SK-N-SH treated with all-trans-retinoic acid at 6 μM for 48 hours (cell line): ENCODE measurements at places on chromosomes 11 and 22.

DNA sequence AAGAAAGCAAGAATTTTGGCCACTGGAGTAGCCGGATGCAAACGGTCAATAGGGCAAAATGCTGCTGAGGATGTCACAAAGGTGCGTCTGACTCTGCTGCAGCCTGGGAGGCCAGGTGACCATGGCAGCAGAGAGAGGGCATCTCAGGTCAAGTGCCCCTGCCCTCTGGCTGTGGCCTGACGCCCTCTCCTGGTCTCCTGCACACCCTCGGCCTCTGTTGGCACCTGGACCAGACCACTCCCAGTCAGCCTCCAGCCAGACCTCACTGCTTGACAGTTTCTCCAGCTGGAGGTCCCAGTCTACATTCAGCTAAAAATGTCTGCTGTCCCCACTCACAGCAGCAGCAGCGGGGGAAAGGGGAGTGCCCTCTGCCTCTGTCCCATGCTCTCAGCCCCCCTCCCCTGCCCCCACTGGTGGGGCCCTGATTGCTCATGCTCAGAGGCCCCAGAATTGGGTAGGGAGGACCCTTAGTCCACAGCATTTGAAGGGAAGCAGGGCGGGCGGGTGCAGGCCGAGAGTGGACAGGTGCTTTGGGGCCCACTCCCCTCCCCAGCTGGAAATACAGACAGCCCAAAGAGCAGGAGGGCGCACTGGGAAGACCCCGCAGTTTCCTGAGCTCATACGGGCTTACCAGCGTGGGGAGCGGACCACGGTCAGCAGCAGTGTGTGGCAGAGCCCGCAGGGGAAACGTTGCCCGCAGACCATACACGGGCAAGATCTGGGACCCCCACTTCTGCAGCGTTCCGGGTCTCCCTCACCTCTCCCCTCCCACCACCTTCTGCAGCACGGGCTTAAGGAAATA is 1.6 kb upstream of the BRSK2 start:
- no peak for ATAC-seq

DNA sequence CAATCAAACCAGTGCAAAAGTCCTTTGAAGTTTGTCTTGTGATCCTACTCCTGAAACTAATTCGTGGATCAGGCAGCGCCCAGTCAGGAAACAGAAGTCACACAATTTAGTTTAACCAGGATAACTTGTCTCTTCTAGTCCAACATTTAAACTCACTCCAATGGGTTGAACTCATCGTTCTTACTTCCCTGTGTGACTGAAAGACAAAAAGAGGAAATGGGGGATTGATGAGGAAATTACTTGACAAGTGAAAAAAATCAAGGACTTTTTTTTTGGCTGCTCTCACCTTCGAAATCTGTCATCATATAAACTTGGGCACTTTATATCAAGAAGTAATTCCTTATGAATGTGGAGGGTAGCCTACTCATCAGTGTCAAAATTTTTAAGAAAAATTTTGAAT is 78.4 kb downstream of the HSD17B12 start:
- no peak for ATAC-seq

- no peak for ATAC-seq
Observed at GRCh38 chr11:100329352-100329751, 357.7 kb upstream of the ARHGAP42 start.

DNA sequence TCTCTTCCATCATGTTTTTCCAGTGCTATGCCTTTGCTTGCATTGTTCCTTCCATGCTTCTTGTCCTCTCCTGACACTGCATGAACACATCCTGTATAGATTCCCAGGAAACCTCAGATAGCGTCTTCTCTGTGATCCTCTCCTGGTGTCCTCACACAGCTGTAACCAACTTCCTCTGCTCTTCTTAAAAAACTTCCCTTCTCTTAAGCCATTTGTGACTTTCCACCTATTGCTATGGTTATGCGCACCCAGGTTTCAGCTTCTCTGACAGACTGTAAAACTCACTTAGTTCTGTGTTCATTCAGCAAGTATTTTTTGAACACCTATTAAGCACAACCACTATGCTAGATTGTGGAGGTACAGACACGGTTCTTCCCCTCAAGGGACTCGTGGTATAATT is 5.1 kb upstream of the APLP2 start:
- ATAC-seq = no peak

DNA sequence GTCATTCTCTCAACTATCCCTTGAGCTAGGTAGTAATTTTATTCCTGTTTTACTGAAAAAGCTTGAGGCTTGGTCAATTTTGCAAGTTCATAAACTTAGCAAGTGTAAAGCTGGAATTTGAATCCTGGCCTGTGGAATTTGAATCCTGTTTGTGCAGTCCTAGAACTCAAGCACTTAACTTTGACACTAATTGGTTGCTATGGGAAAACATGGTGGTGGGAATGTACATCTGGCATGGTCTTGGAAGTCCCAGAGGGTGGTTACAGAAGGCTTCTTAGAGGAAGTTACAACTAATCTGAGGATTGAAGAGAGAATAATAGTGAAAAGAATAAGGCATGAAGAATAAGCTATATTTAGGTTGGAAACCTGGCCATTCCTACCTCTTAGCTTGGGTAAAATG is 66.5 kb upstream of the LIN7C start:
- no peak for ATAC-seq

DNA sequence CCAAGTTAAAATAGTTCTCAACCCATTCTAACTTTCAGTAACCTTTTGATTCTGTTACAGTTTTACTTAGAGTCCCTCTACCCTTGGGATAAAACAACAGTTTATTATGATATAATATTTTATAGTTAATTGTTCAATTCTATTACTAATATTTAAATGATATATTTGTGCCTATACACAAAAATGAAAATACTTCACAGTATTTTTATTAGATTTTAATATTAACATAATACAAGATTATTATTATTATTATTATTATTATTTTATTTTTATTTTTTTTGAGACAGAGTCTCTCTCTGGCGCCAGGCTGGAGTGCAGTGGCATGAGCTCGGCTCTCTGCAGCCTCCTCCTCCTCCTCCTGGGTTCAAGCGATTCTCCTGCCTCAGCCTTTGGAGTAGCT is 416.7 kb downstream of the NTM start:
- ATAC-seq = no peak

DNA sequence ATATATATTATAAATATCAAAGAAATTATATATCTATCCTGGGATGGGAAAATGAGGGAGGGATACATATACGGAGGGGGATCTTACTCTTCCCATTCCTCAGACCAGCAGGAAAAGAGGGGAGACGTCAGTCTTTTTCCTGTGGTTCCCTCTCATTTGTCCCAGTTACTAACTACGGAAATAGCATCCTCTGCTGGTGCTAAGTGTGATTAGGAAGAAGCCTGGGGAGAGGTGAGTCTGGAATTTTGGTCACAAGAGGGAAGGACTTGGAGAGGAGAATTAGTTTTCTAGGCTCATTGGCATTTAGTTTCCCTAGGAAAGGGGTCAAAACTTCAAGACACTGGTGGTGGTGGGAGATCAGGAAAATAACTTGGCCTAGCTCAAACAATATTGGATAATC is 11.6 kb downstream of the MED19 start:
- ATAC-seq = no peak

DNA sequence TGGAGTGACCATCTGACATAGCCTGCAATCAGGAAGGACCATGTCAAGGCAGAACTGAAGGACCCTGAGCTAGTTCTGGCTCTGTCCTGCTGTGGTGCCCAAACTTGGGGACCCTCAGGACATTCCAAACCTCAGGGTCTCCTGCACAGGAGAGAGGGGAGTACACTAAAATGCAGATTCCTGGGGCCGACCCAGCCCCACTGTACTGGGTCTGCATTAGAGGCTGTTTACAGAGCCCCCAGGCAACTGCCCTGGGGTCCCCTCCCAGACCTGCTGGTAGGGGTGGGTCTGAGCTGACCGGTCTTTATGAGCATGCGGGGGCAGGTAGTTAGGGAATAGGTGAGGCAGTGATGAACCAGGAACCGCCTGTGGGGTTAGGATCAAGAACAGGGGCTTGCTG is 6.8 kb downstream of the TRPM5 start:
- ATAC-seq = no peak

DNA sequence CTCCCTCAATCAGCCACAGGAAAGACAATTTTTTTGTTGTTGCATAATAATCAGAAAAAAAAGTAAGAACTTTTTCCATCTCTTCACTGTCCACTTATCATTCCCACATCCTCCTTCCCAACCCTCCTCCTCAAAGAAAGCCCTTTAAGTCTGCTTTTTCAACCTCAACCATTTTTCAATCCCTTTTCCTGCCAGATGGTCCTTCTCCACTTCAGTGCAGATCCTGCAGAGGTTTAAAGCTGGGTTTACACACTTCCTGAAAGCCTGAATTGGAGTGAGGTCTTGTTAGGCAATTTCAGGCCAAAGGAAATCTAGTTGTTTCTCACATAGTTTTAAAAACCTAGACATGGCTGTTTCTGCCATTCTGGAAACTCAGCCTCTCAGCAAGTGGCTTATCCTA is 78.3 kb downstream of the RPL27A start:
- ATAC-seq = no peak

GRCh38 chr22:32037236-32037635 is 5.8 kb upstream of the SLC5A1 start:
- ATAC-seq = no peak

- peak; percentile 96 for ATAC-seq
Observed at GRCh38 chr22:39490135-39490798, 11.8 kb upstream of the MIEF1 start.
